ENCODE measurements at places on chromosomes 6 and 20.

- DNase-seq, result no peak
Measured at GRCh38 chr20:1660246-1660645, 2.7 kb upstream of the SIRPG start.

GRCh38 chr6:169858935-169859351, 107.5 kb downstream of the ERMARD start:
- no peak for DNase-seq

- DNase-seq, result no peak
Measured at GRCh38 chr6:137767911-137768690, 99.0 kb upstream of the TNFAIP3 start.

DNA sequence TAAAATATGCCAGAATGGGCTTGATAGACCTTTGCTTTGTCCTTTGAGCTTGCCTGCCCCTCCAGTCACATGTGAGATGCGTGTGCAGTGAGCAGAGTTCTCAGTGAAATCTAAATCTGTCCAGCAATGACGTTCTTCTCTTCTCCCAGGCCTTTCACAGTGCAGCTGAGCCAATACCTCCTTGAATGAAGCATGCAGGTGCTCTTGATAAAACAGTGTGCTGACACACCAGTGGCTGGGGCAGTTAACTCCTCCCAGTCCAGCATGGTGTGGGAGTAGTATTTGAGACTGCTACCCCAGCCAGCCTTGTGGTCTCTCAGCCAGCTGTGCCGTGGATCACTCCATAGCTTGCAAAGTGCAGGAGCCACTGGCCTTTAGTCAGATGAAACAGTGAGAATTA, 240.5 kb downstream of the FARS2 start:
- DNase-seq, result no peak

- DNase-seq, result no peak
Measured at GRCh38 chr6:107691062-107691751, 132.9 kb downstream of the SCML4 start.

- no peak for DNase-seq
Measured at GRCh38 chr20:10297684-10298240, 79.1 kb downstream of the SNAP25 start.

- DNase-seq, result no peak
Measured at GRCh38 chr20:19945732-19946670, 71.2 kb upstream of the NAA20 start.

DNA sequence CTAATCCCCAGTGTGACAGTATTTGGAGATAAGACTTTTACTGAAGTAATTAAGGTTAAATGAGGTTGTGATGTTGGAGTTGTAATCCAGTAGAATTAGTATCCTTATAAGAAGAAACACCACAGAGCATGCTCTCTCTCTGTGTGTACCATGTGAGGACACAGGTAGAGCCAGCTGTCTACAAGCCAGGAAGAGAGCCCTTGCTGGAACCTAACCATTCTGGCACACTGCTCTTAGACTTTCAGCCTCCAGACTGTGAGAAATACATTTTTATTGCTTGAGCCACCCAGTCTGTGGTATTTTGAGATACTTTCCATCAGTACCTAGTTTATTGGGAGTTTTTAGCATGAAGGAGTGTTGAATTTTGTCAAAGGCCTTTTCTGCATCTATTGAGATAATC, 110.2 kb downstream of the PHF3 start:
- DNase-seq, result no peak

GRCh38 chr6:151012321-151013294, 147.1 kb downstream of the MTHFD1L start:
- DNase-seq, result no peak

DNA sequence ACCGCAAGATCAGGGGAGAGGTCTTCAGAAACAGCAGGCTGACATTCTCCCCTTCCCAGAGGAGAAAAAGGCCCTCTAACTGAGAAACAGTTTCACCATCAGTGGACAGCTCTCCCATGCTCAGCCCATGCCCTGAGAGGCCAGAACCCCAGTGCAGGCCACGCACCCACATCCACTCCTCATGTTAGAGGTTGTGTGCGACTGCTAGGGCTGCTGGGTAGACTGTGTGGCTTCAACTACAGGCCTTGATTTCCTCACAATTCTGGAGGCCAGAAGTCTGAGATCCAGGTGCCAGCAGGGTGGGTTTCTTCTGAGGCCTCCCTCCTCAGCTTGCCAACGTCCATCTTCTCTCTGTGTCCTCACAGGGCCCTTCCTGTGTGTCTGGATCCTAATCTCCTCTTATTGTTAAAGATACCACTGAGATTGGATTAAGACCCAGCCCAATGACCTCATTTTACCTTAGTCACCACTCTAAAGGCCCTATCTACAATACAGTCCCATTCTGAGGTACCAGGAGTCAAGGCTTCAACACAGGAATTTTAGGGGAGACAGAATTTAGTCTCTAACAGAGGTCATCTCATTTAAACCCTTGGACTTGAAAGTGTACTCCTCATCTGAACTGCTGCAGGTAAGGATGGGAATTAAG, 67.7 kb upstream of the CD93 start:
- DNase-seq, result no peak

DNA sequence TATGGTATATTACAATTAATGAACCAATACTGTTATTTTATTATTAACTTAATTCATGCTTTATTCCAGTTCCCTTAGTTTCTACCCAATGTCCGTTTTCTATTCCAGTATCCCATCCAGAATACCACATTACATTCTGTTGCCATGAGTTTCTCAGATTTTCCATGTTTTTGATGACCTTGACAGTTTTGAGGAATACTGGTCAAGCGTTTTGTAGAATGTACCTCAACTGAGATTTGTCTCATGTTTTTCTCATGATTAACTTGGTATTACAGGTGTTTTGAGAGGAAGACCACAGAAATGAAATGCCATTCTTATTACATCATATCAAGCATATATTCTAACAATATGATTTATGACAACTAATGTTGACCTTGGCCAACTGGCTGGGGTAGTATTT, 23.8 kb upstream of the ESR1 start:
- DNase-seq, result no peak

DNA sequence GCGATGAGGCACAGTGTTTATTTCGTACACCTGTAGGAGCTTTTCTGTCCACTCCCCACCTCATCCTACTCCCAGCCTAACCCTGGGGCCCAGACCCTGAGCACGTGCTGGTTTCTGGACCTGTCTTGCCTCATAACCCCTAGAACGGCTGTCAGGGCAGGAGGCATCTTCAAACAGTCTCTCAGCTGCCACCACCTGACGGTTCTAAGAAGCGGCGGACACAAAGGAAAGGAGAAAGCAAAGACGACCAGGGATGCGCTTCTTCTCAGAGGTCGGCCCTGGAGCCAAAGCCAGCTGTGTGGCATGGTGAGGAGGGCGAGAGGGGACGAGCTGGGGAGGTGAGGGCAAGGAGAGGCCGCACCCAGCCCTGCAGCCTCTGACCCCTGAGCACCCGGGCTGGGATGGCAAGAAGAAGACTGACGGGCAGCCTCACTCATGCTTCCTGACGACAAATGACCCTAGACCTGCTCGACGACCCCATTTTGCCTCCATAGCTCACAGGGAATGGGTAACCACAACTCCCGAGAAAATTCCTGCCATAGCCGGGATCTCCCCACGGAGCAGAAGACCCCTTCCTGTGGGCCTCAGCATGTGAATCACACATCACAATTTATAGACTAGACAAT, 62.1 kb downstream of the WDR27 start:
- no peak for DNase-seq

- DNase-seq, result no peak
Measured at GRCh38 chr6:24910331-24910960, 25.3 kb downstream of the RIPOR2 start.

DNA sequence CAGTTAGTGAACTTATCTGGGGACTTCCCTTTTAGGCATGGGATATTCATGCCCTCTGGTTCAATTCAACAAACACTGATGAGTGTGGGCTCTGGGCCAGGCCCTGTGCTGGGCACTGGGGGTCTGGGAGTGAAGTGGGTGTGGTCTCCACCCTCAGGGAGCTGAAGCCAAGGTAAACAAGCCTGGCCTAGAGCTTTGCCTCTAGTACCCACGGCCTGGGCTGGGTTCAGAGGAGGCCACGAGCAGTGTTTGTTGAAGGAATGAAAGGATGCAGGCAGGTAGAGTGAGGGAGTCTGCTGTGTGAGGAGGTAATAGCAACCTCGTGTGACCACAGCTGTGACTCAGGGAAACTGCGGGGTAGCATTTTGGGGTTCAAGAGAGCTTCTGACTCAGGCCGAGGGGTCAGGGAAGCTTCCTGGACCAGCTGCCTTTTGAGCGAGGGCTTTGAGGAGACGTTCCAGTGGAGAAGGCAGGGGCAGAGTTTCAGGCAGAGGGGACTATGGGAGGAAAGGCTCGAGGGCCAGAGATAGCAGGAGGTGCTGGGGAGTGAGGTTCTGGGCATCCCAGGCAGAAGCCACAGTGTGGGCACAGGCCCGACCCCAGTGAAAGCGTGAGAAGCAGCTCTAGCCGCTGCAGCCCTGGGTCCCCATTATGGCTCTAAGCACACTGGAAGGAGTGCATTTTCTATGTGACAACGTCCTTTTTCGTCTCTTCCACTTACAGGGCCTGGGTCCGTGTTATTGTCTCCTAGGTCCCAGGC, 5.6 kb downstream of the MYLK2 start:
- DNase-seq, result no peak

- no peak for DNase-seq
Measured at GRCh38 chr6:159989492-159990480, 20.9 kb downstream of the IGF2R start.

DNA sequence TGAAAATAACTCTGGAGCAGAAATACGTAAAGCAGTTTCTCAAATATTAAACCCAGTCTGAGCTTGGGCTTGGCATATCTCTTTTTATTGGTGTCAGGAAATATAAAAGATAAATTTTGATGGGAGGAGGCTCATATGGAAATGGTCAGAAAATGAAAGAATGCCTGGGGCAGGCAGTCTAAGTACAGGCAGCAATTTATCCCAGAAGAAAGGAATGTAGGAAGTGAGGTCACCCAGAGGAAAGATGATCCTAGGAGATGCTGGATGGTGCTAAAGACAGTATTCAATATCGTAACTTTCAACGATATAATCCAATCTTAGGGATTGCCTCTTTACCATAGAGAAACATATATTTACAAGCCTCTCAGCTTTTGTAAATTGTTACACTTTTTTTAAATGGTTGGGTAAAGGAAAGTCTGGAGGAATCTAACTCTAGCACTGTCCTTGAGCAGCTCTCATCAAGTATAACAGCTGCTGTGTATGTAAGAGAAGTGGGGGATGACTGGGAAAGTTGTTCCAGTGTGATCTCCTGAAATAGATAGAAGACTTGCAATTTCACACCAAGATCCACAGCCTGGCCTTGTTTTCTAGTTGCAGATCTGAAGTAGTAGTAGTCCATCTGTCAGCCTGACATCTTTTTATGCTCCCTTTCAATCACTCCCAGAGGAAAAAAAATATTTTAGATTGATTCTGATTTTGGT, 256.9 kb upstream of the SASH1 start:
- no peak for DNase-seq

- no peak for DNase-seq
Measured at GRCh38 chr6:33980176-33981175, 165.4 kb downstream of the GRM4 start.

DNA sequence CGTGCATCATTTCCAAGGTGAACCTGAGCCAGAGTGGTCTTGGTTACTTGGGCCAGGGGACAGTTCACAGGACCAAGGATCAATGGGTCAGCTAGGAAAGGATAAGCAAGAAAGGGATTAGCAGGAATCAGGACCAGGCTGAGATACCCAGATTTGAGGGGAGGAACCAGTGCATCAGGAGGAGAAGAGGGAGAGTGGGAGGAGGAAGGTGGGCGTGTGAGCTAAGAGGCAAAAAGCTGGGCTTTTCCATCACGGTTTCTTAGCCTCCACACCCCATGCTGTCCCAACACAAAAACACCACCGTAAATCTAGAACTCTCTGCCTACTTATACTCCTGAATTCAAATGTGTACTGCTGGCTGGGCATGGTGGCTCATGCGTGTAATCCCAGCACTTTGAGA, 27.5 kb downstream of the EYA4 start:
- no peak for DNase-seq

- DNase-seq, result no peak
Measured at GRCh38 chr20:5128886-5129285, 2.1 kb downstream of the CDS2 start.

DNA sequence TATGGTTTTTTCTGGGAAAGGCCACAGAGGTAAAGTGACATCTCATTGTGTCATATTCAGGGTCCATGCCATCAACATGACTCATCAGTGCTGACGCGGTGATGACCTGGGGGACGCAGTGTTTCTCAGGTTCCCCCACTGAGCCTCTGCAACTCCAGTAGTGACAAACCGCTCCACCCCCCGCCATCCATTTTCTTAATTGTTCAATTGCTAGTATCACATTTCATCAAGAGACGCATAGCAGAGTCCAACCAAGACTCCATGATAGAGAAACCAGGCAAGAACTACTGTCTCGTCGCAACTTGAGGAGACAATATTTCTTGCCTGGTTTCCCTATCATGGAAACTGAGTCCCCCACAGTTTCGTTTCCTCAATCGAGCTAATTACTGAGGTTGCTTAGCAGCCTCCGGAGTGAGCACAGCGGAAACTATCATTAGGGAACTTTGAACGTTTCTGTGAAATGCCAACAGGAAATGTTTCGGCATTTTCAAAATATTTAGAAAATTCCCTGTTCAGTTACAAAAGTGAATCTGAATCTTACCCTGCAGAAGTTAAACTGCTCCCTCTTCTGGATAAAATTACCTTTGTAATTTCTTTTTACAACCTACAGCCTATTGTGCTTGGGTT, 12.2 kb upstream of the SERPINB1 start:
- DNase-seq, result peak; percentile 86

- DNase-seq, result no peak
Measured at GRCh38 chr6:15961635-15962448, 167.0 kb upstream of the MYLIP start.

- no peak for DNase-seq
Measured at GRCh38 chr6:134480593-134480992, 162.7 kb upstream of the SGK1 start.

GRCh38 chr20:41359541-41360011, 7.0 kb downstream of the EMILIN3 start:
- DNase-seq, result no peak

DNA sequence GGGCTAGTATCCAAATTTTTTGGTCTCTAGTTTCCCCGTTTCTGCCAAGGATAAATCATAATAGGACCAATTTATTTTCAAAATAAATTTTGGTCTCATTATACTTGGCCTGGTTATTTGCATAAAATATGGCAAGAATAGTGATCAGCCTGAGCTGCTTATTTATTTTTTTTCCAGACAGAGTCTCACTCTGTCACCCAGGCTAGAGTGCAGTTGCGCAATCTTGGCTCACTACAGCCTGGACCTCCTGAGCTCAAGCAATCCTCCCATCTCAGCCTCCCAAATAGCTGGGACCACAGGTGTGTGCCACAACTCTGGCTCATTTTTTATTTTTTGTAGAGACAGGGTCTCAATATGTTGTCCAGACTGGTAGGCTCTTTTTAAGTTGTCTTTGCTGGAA, 329.5 kb downstream of the PACRG start:
- DNase-seq, result no peak

GRCh38 chr6:74058606-74059005, 362.6 kb downstream of the CD109 start:
- no peak for DNase-seq

- no peak for DNase-seq
Measured at GRCh38 chr20:50278377-50278683, 87.7 kb downstream of the CEBPB start.

All from stimulated activated CD4-positive, alpha-beta T cell treated with anti-CD3 and anti-CD28 coated beads, TNF-alpha, amount 100 ng/mL, for 48 hours (primary cell).